ENCODE measurements at places on chromosomes 2 and 18.

- DNase-seq, result peak; percentile 56
Observed at GRCh38 chr18:56569416-56569815, 69.0 kb downstream of the TXNL1 start.

DNA sequence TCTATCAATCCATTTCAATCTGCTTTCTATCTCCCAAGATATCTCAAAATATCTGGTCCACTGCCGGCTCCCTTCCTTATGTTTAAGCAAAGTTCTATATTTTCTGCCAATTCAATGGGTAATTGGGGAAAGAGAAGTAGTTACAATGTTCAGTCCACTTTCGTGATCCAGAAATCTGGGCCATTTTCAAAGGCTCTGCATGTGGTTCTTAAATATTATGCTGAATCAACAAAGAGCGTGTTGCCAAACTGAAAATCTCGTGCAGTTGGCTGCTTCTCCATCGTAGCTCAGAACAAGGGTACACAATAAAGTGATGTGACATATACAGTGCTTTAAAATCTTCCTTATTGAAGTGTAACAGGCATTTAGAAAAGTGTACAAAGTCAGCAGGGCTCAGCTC lies 863.1 kb downstream of the RNF144A start:
- DNase-seq, result no peak

- no peak for DNase-seq
Observed at GRCh38 chr2:132740081-132740720, 70.2 kb upstream of the LYPD1 start.

GRCh38 chr2:113119111-113119510 lies 8.3 kb upstream of the IL1RN start:
- peak; percentile 60 for DNase-seq

- DNase-seq, result peak; percentile 16
Observed at GRCh38 chr2:42895134-42895790, 102.9 kb upstream of the HAAO start.

DNA sequence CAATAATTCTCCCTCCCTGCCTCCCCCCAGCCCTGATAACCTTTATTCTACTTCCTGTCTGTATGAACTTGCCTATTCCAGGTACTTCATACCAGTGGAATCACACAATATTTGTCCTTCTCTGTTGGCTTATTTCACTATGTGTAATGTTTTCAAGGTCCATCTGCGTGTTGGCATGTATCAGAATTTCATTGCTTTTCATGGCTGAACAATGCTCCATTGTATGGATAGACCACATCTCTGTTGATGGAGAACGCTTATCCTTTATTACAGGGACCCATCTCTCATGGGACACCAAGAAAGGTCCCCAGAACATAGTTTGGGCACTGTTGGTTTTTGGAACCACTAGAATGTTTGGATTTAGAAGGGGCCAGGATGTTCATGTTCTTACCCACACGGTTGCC lies 40.2 kb downstream of the ATOH8 start:
- no peak for DNase-seq

Measured in MV-4-11 (cell line).